ENCODE measurements at places on chromosomes 2 and 18. TPM values are rescaled to one million over a fixed set of nuclear protein-coding genes. Genes with fewer than 3 reads are reported as not detected.

DNA sequence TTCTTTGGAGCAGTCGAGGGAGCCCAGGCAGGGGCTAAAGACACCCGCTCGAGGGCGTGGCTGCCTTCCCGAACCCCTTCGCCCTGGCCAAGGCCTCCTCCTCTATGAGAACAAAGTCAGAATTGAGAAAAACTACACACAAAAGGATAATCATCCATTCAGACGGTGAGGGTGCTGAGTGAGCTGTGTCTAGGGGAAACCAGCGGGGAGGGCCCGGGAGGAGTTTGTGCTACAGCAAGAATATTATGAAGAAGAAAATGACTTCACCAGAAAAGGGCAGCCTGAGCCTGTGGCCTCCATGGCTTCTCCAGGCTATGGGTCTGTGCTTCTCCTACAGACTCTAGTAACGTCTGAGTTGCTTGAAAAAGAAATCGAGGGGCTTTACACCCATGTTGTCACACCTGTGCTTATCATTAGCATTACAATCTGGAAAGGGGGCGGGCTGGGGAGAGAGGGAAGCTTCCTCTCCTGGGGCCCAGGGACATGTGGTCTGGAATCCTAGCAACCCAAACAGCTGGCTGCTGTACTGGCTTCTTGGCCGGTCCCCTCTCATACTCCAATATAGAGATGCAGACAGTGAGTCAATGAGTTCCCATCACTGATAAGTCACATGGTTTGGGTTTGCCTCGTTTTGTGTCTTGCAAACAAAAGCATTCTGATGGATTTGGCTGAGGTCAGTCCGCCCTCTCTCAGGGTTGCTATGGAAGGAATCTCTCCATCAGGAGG lies 52.0 kb upstream of the ARL4C start:
- DNase-seq, result no peak

Gene PLCL1
- total RNA-seq, result 3.7 TPM

GRCh38 chr18:63402246-63403162 lies 19.8 kb downstream of the VPS4B start:
- no peak for DNase-seq

Gene STON1
- total RNA-seq, result 32.5 TPM

- no peak for DNase-seq
Measured at GRCh38 chr2:1656326-1656960, 87.9 kb downstream of the PXDN start.

DNA sequence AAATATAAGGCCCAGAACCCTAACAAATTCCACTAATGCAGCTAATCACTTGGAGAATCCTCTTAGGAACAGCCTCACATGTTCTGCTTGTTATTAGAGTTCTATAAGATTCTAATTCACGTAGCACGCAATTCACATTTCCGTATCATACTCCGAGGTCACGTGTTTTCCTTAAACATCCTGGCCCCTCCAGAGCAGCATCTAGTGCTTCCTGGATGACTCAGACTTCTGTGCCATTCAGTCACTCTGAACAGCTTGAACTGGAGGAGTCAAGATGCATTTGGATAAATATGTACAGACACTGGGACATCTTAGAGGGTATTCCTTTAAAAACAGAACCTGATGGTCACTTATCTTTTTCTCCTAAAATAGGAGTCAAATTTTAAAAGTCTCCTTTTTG lies 156.5 kb downstream of the MYO5B start:
- DNase-seq, result no peak

- DNase-seq, result no peak
Measured at GRCh38 chr2:41387519-41387918, 660.3 kb upstream of the PKDCC start.
